Heart right ventricle (tissue), 16 donors: ENCODE measurements at places on chromosomes 2 and 18. TPM values are rescaled to one million over a fixed set of nuclear protein-coding genes. Genes with fewer than 3 reads are reported as not detected.

LONRF2 gene
- 25.6 TPM for total RNA-seq

ANKRD30B gene
- not detected for total RNA-seq

CFC1 gene
- total RNA-seq: not detected

DOCK10 gene
- 18.9 TPM for total RNA-seq

MARCO gene
- 20.0 TPM for total RNA-seq

IL36RN gene
- total RNA-seq: not detected

CNDP2 gene
- 74.8 TPM for total RNA-seq

BCL2 gene
- total RNA-seq: 5.2 TPM

SCN1A gene
- 0.41 TPM for total RNA-seq

LRATD1 gene
- 0.76 TPM for total RNA-seq

ERLEC1 gene
- total RNA-seq: 39.9 TPM

TXNDC2 gene
- not detected for total RNA-seq

UGT1A6 gene
- total RNA-seq: not detected

ARID5A gene
- total RNA-seq: 52.0 TPM
